ENCODE measurements at places on chromosomes 11 and 22.

DNA sequence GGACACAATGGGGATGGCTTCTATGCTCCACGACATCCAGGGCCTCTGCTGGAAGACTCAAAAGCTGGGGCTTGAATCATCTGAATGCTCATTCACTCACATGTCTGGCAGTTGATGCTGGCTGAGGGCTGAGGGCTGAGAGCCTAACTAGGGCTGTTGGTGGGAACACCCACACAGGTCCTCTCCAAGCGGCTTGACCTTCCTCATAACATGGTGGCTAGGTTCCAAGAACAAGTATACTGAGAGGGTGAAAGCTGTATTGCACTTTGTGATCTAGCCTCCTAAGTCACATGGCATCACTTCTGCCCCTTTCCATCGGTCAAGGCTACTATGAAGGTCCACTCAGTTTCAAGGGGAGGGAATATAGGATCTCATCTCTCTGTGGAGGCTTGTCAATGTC, 7.5 kb downstream of the TMEM151A start:
- DNase-seq, result no peak

GRCh38 chr11:115776916-115777315, 272.7 kb upstream of the CADM1 start:
- DNase-seq, result no peak

DNA sequence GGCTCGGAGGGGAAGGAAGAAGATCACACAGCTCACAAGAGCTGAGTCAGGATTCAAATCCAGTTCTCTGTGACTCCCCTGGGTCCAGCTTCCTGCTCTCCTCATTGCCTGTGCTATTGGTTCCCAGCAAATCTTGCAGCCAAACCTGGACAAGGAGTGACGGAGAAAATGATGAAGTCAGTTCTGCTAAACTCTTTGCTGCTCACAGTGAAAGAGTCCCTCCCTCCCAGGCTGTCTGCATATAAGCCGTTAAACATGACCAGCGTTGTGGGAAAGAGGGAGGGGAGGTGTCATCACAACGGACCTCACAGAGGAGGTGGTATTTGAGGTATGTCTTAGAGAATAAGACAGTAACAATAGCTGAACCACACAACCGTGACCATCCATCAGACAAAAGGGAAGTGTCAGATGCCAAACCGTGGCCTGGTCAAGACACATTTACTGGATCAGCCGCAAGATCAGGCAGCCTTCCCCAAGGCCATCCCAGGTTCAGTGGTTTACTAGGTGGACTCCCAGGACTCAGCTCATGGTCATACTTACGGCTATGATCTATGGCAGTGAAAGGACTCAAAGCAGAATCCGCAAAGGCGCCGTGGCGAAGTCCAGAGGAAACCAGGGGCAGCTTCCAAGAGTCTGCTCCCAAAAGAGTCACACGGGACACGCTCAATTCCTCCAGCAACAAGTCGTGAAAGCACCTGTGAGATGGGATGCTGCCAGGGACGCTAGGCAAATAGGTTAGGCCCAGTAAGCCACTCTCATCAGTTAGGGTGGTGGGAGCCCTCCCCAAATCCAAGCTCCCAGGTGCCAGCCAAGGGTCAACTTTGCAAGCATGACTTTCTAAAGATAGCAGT, 2.8 kb upstream of the CYTH4 start:
- DNase-seq, result no peak

- DNase-seq, result no peak
Observed at GRCh38 chr11:14253421-14253820, 105.6 kb downstream of the RRAS2 start.

DNA sequence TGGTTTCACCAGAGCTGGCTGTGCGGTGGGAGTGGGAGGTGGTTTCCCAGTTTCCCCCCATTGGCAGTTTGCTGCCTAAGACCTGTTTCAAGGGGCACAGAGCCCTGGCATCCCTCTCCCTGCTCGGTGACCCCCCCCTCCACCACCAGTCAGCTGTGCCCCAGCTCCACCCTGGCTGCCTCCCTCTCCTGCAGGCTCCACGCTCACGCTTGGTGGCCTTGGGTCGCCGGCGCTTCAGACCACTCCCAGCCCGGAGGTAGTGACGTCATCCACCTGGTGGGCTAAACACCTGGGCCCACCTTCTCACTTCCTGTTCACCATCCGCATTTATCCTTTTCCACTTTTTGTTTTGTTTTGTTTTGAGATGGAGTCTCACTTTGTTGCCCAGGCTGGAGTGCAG, 7.8 kb downstream of the GAL start:
- DNase-seq, result no peak

DNA sequence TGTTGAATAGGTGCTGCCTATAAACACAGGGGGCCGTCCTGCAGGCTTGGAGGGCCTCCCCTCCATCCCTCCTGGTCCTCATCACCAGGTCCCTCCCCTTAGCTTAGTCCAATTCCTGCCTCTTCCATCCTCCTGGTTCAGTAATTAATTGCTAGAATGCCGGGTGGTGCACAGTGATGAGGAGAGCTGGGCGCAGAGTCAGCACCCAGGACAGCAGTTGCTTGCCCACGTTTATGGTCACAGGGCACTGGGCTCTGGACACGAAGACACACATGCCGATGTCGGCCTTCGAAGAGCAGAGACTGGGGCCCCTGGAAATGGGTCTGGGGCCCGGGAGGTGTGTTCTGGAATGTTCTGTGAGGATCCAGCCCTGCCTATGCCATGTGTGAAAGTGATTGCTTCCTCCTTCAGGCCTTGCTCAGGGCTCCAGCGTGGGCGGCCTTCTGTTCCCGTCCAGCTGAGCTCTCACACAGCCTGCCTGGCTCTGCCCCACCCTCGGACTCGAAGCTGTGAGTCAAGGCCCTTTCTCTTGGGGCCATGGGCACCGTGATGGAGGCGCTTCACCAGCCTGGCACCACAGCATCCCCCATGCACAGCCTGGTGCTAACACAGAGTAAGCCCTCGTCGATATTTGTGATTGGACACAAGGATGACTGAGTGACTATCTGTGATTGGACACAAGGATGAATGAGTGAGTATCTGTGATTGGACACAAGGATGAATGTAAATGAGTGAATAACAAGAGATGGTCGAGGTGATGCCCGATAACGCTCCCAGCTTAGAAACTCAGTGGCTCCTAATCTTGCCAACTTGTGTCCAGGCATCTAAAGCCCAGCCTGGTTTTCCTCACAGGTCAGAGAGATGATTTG, 884.7 kb downstream of the BRD1 start:
- DNase-seq, result no peak

GRCh38 chr11:66820381-66820780, 22.9 kb upstream of the RCE1 start:
- no peak for DNase-seq

Data from NCI-H2081 (cell line).